ENCODE measurements at places on chromosomes 1 and 21.
A peak's percentile ranks its signal among the peaks of the same experiment; 100 is the strongest.

DNA sequence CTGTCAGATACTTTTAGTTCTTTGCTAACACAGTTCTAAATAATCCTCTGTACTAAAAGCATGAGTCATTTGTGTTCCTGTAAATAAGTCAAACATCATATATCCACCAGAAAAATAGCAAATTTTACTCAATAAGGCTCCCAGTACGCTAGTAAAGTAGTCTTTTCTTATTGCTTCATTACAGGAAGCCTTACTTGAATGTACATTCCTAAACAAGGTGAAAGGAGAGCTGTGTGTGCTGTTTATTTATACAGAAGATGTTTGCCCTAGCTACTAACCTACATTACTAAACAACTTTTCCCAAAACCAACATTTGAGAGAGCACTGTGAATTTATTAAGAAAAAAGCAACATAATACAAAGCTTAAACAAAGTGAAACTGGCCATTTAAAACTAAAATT lies 52.0 kb downstream of the ZNHIT6 start:
- no peak for DNase-seq
- no peak overlapping the region for H3K27ac ChIP-seq
- H3K36me3 ChIP-seq, result peaks cover 16% of the 10 kb centered on the region
- H3K4me3 ChIP-seq, result no peak overlapping the region
- H3K27me3 ChIP-seq, result no peaks in the 10 kb centered on the region

GRCh38 chr1:100774370-100774769 lies 54.8 kb downstream of the VCAM1 start:
- DNase-seq, result no peak
- no peaks in the 10 kb centered on the region for H3K36me3 ChIP-seq
- no peaks in the 10 kb centered on the region for H3K27me3 ChIP-seq
- no peak overlapping the region for H3K4me3 ChIP-seq
- no peaks in the 10 kb centered on the region for H3K4me1 ChIP-seq

- H3K4me3 ChIP-seq, result no peak overlapping the region
- no peaks in the 10 kb centered on the region for H3K27me3 ChIP-seq
- no peaks in the 10 kb centered on the region for H3K4me1 ChIP-seq
- H3K27ac ChIP-seq, result no peak overlapping the region
- no peaks in the 10 kb centered on the region for H3K36me3 ChIP-seq
Observed at GRCh38 chr21:21151231-21151630, 153.0 kb downstream of the NCAM2 start.

GRCh38 chr1:18293291-18293690 lies 185.7 kb downstream of the IGSF21 start:
- H3K4me3 ChIP-seq, result no peak overlapping the region
- no peak for DNase-seq
- no peak overlapping the region for H3K27ac ChIP-seq
- peaks cover 25% of the 10 kb centered on the region for H3K27me3 ChIP-seq
- no peaks in the 10 kb centered on the region for H3K36me3 ChIP-seq

GRCh38 chr1:226779561-226779960 lies 40.5 kb upstream of the ITPKB start:
- DNase-seq, result no peak
- H3K36me3 ChIP-seq, result no peaks in the 10 kb centered on the region
- H3K27me3 ChIP-seq, result no peaks in the 10 kb centered on the region
- no peak overlapping the region for H3K27ac ChIP-seq
- H3K4me1 ChIP-seq, result no peaks in the 10 kb centered on the region

DNA sequence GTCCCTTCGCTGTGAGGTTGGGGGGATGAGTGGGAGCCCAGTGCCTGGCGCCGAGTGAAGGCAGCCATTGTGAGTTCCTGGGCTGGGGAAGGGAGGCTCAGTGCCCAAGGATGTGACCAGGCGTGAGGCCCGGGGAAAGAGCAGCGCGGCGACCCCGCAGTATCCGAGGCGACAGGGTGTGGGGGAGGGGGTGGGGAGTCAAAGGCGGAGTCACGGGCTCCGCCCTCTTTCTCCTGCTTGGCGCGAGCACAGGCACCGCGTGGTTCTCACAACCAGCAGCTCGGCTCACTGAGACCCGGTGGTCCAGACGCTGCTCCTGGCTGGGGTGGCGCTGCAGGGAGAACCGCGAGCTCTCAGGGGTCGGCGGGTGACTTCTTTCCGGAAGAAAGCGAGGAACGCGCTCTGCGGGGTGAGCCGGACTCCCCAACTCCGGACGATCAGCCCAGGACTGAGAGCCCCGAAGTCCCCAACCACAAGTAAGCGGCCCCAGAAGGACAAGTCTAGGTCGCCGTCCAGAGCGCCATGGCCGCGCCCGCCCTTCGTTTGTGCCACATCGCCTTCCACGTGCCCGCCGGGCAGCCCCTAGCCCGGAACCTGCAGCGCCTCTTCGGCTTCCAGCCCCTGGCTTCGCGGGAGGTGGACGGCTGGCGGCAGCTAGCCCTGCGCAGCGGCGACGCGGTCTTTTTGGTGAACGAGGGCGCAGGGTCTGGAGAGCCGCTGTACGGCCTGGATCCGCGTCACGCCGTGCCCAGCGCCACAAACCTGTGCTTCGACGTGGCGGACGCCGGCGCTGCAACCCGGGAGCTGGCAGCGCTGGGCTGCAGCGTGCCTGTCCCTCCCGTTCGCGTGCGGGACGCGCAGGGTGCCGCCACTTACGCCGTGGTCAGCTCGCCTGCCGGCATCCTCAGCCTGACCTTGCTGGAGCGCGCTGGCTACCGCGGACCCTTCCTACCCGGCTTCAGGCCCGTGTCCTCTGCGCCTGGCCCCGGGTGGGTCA lies at the start of gene HPDL:
Gene HPDL, plus strand, starts transcription at position 269 of the 997 bp plus-strand sequence. Its CDS starts 254 bp downstream, at position 523.
- DNase-seq, result peak; percentile 69
- H3K4me1 ChIP-seq, result peaks cover 9% of the 10 kb centered on the region
- no peaks in the 10 kb centered on the region for H3K27me3 ChIP-seq
- H3K27ac ChIP-seq, result peak within 1 kb of the TSS; percentile 24

All from lower lobe of right lung (tissue), 2 donors.